ENCODE measurements at places on chromosomes 3 and 15.

DNA sequence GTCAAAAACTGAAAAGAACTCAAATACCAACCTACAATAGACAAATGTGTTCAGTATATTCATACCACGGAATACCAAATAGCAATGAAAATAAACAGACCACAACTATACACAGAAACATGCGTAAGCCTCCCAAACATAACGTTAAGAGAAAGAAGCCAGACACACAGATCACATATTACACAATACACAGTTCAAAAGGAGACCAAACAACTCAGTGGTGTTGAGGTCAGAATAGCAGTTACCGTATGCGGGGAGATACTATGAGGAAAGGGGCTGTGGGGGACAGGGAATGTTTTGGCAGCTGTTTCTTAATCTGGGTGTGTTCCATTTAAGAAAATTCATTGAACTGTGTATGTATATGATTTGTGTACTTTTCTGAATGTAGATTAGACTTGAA is 6.6 kb downstream of the OSBPL10 start:
- DNase-seq, result no peak

- no peak for DNase-seq
Measured at GRCh38 chr15:42239528-42240182, 31.6 kb upstream of the VPS39 start.

DNA sequence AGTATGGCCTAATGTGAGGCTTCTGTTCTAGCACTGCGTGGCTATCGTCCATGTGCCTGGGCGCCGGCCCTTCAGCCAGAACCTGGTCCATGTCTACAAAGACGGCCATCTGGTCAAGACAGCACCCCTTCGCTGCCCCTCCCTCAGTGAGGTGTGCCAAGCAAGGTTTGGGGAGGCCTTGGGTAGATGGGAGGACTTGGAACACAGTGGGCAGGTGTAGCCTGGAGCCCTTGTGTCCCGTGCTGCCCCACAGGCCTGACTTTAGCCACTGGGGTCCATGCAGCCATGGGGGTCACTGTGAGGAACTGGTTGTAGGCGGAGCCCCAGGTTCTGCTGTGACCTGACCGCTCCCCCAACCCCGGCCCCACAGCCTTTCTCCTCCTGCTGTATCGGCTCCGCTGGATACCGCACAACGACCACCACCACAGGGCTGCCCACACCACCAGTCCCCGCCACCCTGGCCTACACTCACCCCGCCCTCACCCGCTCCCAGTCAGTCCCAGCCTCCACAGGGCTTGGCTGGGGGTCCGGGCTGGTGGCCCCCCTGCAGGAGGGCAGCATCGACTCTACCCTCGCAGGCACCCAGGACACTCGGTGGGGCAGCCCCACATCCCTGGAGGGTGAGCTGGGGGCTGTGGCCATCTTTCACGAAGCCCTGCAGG is 16.6 kb downstream of the NBEAL2 start:
- DNase-seq, result no peak

GRCh38 chr3:64019271-64019670 is 4.0 kb downstream of the PSMD6 start:
- DNase-seq, result no peak

DNA sequence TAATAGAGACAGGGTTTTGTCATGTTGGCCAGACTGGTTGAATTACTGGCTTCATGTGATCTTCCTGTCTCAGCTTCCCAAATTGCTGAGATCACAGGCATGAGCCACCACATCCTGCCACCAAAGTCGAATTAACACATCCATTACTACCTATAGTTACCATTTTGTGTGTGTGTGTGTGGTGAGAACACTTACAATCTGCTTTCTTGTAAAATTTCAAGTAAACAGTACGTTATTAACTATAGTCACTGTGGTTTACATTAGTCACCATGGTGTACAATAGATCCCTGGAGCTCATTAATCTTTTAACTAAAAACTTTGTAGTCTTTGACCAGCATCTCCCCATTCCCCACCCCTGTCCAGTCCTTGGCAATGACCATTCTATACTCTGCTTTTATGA is 270.0 kb downstream of the NAALADL2 start:
- no peak for DNase-seq

Measured in NCI-H1930 (cell line).